Posterior vena cava (tissue), 2 donors: ENCODE measurements at places on chromosomes 6 and 20.

GRCh38 chr6:151181706-151182363 is 57.9 kb upstream of the AKAP12 start:
- no peak for DNase-seq

- no peak for DNase-seq
Measured at GRCh38 chr6:37802810-37803209, 16.7 kb upstream of the ZFAND3 start.

DNA sequence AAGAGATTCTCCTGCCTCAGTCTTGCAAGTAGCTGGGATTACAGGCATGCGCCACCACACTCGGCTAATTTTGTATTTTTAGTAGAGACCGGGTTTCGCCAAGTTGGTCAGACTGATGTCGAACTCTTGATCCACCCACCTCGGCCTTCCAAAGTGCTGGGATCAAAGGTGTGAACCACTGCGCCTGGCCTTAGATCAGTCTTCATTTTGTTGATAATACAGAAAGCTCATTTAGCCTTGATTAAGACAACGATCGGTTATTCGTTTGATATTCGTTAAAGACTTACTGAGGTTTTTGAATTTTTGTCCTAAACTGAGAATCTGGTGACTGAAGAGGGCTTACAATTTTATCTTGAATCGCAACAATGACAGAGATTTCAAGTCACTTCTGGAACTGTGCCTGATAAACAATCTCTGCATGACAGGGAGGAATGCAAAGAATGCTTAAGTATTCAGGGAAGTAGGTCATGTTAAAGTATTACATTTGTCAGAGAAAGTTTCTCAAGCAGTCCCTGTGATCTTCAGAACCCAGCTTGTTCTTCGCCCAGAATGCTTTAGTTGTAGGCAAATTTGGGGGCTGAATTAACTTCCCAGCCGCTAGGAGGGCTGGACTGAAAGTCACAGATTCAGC is 14.8 kb downstream of the AKAP12 start:
- no peak for DNase-seq

- no peak for DNase-seq
Measured at GRCh38 chr20:47481330-47482216, 20.1 kb upstream of the NCOA3 start.

GRCh38 chr6:138956244-138956924 is 31.7 kb downstream of the REPS1 start:
- no peak for DNase-seq

DNA sequence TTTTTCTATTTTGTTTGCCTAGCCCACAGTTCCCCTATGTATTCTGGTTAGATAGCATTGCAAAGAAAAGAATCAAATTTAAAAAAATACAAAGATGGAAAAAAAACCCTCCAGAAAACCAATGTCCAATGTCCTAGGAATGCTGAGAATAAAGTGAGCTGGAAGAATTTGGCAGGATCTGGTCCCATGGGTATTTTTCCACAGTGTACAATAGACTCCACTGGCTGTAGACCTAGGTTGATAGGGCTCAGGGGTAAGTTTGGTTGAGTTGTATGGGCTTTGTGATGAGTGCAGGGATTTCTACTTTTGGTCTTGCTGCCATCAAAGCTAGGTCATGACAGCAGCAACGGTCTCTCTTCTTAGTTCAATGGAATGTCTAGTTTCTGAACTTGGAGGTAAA is 41.5 kb downstream of the SLC22A2 start:
- no peak for DNase-seq

GRCh38 chr20:49698477-49698876 is 15.2 kb downstream of the B4GALT5 start:
- no peak for DNase-seq

DNA sequence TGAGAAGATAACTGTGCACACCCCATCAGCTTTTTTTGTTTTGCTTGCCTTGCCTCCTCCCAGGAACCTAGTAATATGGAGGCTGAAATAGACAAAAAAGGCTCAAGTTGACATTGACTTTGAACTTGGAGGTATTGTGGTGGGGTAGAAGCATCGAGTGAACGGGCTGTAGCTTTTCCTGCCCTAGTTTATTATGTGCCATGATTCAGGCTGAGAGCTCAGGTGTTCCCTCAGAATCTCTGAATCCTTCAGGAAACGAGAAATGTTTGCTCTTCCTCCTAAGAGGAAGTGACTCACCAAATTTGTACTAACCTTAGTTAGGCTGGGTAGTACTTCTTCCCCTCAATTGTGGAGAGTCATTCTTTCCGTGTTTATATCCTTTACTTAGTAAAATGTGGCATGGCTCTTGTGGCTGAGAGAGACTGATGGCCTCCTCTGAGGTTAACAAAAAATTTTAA is 98.8 kb downstream of the SASH1 start:
- no peak for DNase-seq

- no peak for DNase-seq
Measured at GRCh38 chr6:168877821-168878282, 375.8 kb downstream of the THBS2 start.

GRCh38 chr20:23145281-23145700 is 59.2 kb upstream of the CD93 start:
- DNase-seq = no peak

GRCh38 chr6:71011871-71012371 is 55.1 kb upstream of the B3GAT2 start:
- DNase-seq = no peak

- DNase-seq = no peak
Measured at GRCh38 chr20:1527923-1528322, 29.6 kb downstream of the SIRPD start.

DNA sequence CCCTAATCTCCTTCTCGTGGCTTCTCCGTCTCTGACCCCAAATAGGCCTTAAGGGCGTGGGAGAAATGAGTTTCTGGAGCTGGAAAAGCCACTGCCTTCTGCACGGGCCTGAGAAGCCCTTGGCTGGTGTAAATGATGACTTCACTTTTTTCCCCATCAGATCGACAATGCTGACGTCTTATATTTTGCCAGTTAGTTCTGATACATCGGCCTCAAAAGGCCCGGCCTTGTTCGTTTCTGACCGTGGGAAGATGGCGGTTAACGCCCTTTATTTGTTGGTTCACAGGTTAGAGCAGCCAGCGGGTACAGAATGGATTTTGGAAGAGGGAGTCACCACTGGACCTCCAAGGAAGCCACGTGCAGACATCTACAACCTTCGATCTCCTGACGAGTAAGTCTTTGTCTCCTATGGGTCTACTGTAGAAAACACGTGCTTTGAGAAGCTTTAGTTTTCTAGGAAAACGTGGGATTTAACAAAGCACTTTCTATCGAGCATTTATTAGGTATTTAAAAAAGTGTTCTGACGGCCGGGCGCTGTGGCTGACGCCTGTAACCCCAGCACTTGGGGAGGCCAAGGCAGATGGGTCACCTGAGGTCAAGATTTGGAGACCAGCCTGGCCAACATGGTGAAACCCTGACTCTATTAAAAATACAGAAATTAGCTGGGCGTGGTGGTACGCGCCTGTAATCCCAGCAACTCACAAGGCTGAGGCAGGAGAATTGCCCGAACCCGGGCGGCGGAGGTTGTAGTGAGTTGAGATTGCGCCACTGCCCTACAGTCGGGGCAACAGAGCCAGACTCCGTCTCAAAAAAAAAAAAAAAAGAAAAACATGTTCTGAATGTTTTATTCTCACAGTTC is 1.2 kb upstream of the ZNFX1 start:
- DNase-seq = no peak

DNA sequence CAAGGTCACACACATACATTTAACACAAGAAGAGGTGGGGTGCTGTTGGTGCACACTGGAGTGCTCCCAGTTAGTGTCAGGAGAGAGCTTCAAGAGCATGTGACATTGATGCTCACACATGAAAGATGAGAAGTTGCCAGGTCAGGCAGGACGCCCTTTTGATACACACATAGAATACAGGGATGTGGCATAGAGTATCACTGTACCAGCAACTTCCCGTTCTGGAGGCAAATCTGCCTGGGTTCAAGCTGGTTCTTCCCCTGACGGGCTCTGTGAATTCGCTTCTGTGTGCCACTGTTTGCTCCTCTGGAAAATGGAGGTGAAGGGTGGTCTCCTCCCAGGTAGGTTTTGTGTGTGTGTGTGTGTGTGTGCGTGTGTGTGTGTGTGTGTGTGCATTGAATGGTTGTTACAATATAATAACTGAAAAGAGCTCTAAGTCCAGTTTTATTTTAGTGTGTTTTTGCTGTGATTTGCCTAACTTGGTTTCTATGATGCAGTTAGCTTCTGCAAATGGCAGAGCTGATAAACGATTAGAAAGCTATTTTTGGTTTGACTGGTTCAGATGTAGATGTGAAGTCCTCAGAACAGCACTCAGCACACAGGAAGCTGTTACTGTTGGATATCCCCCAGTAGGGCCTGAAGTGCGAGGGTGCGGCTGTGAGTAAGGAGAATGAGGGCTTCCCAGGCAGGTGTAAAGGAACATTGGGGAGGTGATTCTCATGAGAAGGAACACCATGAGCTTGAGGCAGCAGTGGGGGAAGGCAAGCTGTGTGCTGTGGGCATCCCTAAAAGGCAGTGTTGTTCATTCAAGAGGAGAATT is 53.4 kb downstream of the HIVEP1 start:
- DNase-seq = no peak

- no peak for DNase-seq
Measured at GRCh38 chr6:110938171-110938570, 20.3 kb upstream of the GTF3C6 start.
